Activated naive CD8-positive, alpha-beta T cell treated with anti-CD3 and anti-CD28 coated beads, Interleukin-2, amount 50 U/mL, for 16 hours (primary cell): ENCODE measurements at places on chromosomes 13 and 19.
A peak's percentile ranks its signal among the peaks of the same experiment; 100 is the strongest.

- no peak for DNase-seq
These were observed 5.0 kb upstream of the SLC7A9 start for GRCh38 chr19:32874605-32875004.

DNA sequence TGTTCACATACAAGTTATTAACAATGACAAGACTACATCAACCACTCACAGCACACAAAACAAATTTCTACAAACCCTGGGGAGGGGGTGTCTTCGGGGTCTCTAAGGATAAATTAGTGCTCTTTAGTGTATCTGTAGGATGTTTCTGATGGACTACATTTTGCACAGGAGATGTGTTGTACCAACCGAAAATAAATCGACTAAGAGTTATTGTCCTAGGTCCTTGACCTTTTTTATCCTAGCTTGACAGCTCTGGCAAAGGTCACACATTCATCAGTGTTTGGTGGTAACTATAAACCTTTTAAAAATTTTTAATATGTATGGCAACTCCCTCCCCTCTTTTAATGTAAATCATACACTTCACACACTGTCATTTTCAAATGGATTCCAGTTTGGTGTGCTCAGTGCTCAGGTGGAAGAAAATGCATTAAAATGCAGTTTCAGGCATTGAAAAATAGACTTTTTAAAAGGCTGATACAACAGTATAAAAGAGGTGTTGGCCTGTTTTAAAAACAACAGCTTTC is 7.7 kb downstream of the ZIC5 start:
- no peak for DNase-seq

DNA sequence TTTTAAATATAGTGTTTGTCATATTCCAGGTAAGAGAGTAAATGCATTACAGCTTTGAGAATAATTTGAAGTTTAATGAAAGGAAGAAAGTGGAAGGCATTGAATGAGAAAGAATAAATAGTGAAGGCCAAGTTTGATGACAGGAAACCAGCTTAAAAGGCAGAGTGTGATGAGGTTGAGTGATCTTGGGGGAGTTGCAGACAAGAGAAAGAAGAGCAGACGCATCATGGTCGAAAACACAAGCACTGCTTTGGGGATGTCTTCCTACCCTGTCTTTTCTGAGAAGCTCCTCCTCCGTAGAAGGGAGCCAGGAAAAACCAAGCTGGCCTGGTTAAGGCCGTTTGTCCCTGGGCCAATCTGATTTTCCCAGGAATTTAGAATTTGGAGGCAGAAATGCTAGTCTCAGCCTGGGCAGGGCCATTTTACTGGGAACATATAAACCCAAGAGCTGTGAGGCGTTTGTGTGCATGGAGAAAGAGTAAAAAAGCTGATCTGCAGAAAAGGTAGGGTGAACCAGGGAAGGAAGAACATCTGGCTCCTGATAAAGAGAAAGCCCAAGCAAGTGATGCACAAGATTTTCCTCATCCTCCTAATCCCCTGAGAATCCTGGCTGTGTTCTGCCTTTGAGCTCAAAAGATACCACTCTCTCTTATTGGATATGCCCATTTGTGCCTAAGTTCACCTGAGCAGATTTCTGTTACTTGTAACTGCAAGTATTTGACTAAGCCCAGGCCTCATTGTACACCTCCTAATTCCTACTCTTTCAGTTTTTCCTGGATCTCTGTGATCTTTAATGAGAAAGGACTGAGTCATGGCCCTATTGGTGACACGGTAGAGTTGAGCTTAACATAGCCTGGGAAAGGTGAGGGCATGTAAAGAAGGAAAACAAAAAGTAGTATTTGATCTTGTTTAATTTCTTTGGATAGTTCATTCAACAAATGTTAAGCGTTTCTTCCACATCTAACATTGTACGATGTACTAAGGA is 80.0 kb downstream of the WDFY2 start:
- DNase-seq = no peak

GRCh38 chr13:42355092-42355485 is 83.1 kb downstream of the AKAP11 start:
- peak; percentile 27 for DNase-seq

GRCh38 chr19:54475706-54476105 is 2.6 kb upstream of the CDC42EP5 start:
- DNase-seq = no peak
